ENCODE measurements at places on chromosomes 16 and 17. TPM values are rescaled to one million over a fixed set of nuclear protein-coding genes. Genes with fewer than 3 reads are reported as not detected.

MYH1 gene
- total RNA-seq = not detected

TBL3 gene
- 56.6 TPM for total RNA-seq

SDK2 gene
- total RNA-seq = under 0.01 TPM

KRTAP9-2 gene
- not detected for total RNA-seq

C17orf100 gene
- total RNA-seq = 0.58 TPM
